ENCODE measurements at places on chromosomes 4 and X.

GRCh38 chr4:123990310-123990870 is 593.8 kb downstream of the SPRY1 start:
- no peak for DNase-seq

GRCh38 chr4:107625391-107625902 is 94.6 kb downstream of the PAPSS1 start:
- DNase-seq = no peak

DNA sequence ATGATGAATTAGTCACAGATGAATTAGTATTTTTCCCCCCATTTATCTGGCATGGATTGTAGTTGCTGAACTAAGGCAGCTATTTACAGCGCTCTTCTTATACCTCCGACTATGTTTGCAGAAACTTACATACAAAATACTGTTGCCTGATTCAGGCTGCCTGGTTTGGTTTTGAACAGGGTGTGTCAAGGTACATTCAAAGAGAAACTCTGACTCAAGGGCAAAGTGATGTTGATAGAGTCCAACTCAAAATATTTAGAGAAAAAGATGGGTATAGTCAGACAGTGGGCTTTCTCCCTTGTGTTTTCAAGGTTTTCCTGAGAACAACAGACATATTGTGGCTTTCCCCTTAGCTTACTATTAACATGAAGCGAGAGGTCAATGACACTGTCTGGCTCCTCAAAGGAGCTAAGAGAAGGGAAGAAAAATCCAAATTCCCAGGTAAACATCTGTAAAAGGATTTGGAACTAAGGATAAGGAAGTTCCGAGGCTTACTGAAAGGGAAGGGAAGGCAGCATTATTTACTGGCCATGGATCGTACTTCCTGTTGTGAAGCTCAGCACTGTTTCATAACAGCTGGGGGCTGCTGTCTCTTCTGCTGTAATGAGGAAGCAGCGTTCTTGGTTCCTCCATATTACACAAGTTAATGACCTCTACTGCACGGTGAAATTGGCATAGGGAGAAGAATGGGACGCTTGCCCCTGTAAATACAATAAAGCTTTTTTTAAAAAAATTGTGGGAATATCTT is 30.9 kb downstream of the FAM9C start:
- no peak for DNase-seq

- no peak for DNase-seq
Observed at GRCh38 chr4:138975225-138975624, 40.4 kb upstream of the NOCT start.

GRCh38 chr4:21887481-21887880 is 61.1 kb downstream of the KCNIP4 start:
- DNase-seq = no peak

DNA sequence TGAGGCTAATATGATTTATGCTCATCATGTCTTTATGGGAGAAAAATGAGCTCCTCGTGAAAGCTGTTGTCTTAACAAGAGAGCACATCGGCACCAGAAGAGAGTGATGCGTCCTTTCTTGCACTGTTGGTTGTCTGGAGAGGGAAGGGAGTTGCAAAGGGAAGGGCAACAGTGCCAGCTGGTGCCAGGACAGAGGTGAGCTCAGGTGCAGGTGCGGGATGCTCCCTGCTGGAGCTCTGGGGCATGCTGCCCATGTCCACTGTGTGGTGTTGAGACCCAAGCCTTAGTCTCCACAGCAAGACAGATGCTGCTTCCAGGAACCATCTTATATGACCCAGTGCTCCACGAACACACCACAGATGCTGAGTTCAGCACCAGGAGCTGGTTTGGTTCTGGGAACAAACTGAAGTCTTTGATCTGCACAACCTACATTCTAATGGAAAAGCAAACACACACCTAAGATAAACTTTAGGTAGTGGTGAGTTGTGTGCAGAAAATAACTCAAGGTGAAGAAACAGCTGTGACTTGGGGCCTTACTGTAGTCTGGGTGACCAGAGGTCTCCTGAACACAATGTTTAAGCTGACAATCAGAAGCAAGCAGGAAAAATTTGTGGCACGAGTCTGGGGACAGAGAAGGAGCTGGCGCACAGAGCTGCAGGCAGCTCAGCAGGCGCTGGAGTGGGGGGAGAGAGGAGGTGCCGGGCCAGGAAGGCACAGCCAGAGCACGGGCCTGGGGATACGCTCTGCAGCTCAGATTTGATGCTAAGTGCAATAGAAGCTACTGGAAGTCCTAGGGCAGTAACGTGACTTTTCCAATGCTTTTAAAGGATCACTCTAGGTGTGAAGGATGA is 73.2 kb downstream of the HAUS3 start:
- DNase-seq = no peak

DNA sequence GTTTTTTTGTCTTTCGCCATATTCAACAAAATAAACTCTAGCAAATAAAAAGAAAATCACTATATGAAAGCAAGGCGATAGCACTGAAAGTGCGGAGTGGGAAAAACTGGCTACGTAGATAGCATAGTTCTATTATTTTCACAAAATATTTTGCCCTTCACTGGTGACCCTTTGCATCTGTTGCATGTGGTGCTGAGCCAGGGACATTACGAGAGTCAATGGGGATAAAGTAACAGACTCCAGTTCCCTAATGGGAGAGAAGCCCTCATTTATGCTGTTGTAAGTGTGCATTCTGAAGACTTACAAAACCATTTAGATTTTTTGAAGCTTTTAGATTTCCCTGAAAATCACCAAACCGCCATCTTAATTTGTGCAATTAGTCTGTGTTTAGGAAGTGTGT is 501.6 kb downstream of the PPARGC1A start:
- DNase-seq = no peak

DNA sequence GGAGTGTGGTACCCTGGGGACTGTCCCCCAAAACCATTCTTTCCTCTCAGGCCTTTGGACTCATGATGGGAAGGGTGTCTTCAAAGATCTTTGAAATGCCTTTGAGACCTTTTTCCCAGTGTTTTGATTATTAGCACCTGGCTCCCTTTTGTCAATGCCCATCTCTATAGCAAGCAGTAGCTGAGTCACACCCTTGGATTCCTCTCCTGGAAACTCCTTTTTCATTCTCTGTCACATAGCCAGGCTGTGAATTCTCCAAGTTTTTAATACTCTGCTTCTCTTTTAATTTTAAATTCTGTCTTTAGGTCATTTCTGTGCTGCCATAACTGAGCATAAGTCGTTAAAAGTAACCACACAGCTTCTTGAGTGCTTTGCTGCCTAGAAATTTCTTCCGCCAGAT is 29.7 kb downstream of the IL21 start:
- DNase-seq = no peak

- DNase-seq = no peak
Observed at GRCh38 chr4:94126669-94127068, 81.0 kb upstream of the SMARCAD1 start.

All from HuH-7.5 (cell line).